Hypothalamus (tissue), 51 donors: ENCODE measurements at places on chromosomes 4 and X.

DNA sequence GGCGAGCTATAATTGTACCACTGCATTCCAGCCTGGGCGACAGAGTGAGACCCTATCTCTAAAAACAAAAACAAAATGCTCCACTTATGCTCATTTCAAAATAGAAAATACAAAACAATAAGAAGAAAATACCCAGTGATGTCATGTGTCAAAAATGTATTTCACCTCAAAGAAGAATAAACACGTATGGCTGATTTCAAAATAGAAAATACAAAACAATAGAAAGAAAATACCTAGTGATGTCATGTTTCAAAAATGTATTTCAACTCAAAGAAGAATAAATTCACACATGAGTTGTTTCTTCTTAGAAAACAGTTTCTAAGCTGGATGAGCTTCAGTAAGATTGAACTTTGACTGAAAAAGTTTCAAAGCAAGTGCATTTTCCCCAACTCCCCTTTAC is 20.3 kb upstream of the PDCL2 start:
- DNase-seq = no peak

DNA sequence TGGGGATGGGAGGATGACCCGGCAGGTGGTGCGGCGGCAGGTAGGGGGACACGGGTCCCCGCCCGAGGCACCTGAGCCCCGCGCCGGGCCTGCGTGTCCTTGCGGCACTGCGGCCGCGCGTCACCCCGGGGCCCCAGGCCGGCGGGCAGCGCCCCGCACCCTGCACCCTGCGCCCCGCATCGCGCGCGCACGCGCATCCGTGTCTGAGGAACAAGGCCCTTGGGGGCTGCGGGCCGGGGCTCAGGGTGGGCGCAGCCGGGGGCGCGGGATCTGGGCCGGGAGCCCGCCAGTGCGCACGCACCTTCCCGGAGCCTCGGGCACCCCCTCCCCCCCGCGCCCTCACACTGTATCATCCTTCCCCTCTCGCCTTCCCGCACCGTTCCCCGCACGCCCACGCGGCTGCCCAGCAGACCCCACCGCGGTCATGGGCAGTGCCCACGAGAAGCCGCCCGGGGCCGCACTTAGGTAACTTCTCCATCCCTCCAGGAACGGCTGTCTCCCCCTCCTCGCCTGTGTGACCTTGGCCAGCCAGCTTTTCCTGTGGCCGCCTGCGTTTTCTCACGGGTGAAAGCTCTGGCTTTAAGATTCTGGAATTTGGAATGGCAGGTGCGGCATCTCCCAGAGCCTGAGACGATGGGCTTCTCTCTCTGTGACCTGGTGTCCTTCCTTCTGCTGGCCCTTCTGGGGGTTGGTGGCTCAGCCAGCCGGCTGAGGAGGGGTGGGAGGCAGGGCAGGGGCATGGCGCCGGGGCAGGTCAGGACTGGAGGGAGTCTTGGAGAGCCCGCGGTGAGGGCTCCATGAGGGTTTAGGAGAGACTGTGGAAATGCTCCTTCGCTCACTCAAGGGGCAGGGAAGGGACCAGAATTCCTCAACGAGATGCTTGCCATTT is 748 bp downstream of the ATP2B3 start:
- no peak for DNase-seq

GRCh38 chr4:23680671-23681518 is 209.0 kb downstream of the PPARGC1A start:
- DNase-seq = no peak

DNA sequence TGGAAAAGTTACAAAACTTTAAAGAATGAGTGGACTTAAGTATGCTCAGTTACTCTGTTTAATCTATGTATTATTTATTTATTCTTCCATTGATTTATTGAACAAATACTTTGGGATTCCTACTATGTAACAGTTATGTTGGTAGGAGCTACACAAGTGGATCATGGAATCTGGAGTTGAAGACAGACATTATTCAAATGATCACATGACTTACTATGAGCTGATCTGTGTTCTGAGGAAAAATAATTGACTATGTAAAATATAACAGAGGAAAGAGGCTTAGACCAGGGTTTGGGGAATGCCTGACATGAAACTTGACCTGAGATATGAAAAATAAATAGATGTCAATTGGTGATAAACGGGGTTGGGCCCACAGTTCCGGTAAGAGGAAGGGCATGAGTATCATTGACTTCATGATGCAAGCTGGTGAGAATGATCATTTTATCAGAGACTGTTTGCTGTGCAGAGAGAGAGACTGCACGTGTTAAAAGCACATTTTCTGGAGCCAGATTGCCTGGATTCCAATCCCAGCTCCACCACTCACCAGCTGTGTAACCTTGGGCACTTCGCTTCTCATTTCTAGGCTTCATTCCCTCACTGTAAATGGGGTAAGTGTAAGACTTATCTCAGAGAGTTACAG is 179.0 kb downstream of the SPCS3 start:
- DNase-seq = no peak

GRCh38 chrX:130896802-130897501 is 6.1 kb downstream of the ENOX2 start:
- no peak for DNase-seq

DNA sequence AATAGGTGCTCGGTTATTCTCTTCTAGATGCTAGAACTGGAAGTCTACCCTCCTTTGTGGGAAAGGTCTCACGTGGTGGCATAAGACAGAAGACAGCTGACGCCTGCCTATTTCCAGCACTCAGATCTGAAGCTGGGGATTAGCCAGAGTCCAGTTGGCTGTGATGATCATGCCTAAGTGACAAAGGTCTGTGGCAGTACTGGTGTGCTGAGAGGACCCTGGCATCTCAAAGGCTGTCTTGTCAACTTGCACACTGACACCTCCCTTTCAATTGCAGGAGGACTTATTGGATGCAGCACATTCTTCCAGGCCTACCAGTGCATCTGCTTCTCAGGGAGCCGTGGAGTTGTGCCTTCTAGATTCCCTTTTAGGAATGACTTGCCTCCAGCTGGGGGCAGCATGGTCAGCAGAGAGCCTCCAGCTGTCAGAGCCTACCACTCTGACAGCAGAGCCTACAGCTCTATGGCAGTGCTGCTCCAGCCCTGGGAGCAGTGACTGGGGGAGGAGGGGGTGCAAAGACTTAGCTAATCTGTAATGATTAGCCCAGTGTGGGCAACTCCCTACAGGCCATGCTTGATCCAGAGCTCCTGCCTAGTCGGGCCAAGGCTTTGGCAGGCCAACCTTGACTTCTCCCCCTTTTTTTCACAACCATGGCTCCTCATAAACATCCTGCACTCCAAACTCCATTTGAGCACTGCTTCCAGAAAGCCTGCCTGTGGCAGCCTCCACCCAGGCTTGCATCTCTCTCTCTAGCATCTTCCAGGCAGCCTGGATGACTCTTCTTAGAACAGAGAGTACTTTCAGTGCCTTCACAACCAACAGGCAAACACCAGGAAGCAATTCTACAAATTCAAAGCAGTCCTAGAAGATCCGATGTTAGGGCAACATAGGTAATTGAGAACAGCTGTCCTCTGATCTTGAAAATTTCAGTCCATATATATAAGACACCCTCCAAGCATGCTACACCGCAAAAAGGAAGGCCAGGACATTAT is 13.8 kb upstream of the FGFBP2 start:
- no peak for DNase-seq

- DNase-seq = no peak
Observed at GRCh38 chrX:151336809-151337208, 60.2 kb upstream of the VMA21 start.

GRCh38 chrX:18389966-18390365 is 35.4 kb upstream of the CDKL5 start:
- no peak for DNase-seq

DNA sequence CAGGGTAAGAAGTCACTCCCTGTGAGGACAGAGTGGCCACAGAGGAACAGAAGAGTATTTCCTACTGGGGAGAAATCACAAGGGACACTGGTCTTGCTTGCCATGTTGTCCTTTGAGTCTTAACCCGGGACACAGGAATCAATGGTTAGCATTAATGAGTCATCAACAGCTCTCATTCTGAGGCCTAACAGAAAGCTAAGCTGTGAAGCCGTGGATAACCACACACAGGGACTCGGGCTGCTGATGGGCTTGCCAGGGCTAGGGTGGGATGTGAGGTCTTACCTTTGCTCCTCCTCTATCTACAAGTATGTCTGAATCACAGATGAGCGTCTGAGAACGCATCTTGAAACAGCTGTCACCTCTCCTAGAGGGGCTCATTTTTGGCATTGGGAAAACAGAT is 22.2 kb downstream of the HELT start:
- no peak for DNase-seq

DNA sequence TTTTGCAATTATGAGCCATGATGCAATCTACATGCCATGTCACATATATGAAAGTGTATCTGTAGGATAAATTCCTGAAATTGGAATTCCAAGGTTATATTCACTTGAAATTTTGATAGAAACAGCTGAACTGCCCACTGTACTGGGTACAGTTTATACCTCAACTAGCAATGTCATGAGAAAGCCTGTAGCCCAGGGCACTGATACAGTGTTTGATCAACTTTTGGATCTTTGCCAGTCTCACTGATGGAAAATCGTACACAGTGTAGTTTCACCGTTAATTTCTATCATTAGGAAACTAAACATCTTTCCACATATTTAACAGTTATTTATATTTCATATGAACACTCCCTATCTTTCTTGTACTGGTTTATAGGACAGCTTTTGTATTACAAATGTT is 34.2 kb downstream of the TAPT1 start:
- DNase-seq = no peak

DNA sequence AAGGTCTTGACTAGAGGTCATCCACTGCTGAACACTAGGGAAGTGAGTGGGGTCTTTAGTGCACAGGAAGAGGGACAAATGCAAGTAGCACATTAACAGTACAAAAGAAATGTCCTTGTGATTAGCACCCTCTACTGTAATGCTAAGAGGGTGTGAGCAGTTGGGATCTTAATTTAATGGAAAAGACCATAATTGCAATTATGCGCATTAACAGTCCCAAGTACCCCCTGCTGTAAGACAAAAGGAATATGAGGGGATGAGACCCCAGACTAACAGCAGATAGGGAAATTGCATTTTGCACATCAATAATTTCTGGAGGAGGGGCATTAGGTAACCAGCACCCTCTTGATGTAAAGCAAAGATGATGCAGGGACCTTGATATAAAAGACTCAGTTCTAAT is 285.0 kb downstream of the CHIC1 start:
- DNase-seq = no peak

DNA sequence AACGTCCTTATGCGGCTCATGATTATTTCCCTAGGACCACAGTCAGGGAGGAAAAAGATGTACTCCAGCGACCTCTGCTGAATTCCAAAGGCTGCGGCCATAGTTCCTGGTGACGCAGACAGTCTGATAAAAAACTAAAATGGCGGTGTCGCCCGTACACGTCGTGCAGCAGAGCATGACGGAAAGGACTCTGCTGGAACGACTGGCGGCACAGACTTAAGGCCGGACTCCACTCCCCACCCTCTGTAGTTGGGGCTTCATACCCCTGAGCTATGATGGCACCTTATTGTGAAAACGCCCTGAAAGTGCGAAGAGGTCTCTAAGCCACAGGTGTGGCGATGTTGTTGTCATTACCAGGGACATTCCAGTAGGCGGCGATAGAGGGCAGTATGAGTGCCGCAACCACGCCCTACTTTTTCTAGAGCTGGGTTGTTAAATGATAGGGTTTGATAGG is 90.0 kb upstream of the EDA2R start:
- peak; percentile 30 for DNase-seq

- DNase-seq = no peak
Observed at GRCh38 chr4:107318078-107318477, 282.0 kb upstream of the DKK2 start.

- DNase-seq = no peak
Observed at GRCh38 chrX:23578079-23578478, 89.2 kb upstream of the PRDX4 start.

GRCh38 chrX:138001226-138001625 is 435.3 kb downstream of the ZIC3 start:
- no peak for DNase-seq

DNA sequence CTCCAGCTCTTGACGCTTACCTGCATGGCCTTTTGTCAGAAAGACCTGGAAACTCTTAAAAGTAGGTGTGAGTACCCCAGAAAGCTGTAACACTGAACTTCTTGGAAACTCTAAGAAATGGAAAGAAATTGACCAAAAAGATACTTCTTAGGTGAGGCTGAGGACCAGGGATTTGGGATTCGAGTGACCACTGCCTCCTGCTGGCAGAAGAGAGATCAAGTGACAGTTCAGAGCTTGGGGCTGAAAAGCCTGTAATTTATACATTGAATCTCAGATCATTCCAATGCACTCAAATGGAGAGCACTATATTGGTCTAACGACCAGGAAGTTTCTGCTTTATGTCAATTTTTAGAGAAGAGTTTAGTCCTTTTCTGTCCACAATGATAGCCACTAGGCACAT is 204.6 kb downstream of the PDGFRA start:
- no peak for DNase-seq

- DNase-seq = no peak
Observed at GRCh38 chr4:136737066-136737465, 795.2 kb downstream of the PCDH18 start.

- no peak for DNase-seq
Observed at GRCh38 chr4:53013873-53014775, 152.0 kb downstream of the RASL11B start.

- no peak for DNase-seq
Observed at GRCh38 chr4:124426279-124426678, 286.3 kb downstream of the ANKRD50 start.

DNA sequence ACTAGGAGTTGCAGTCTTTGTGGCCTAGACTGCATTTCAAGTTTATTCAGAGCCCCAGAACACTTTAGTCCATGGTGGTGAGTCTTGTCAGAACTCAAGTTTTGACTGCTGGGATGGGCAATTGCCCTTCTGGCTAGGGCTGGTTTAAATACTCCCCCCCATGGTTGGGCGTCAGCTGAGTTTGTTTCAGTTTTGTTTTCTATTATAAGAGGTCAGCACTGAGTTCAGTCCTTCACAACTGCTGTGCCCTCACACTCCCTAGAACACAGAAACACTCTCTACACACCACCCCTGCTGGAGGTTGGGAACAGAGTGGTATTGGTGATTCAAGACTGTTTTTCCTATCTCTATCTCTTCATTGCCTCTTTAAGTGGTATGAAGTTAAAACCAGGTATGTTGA is 217.0 kb downstream of the GUCY2F start:
- DNase-seq = no peak

GRCh38 chr4:113435893-113436292 is 325.6 kb downstream of the CAMK2D start:
- no peak for DNase-seq

DNA sequence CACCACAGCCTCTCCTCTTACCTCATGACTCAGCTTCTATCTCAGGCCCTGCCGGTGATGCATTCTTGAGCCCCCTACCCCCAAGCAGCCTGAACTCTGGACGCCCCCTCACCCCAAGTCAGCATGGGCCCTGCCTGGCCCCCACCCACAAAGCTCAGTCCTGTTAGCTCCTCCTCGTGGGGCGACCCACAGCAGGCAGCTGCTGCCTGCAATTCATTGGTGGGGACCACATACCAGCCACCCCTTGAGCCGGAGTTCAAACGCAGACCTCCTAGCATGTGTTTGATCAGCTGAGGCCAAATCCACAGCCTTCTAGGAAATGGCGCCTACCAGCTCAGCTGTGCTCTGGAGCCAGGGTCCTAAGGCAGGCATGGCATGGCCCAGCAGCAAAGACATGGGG is 111.8 kb downstream of the EFNB1 start:
- no peak for DNase-seq

GRCh38 chr4:137674066-137674465 is 141.8 kb upstream of the PCDH18 start:
- no peak for DNase-seq
